ENCODE measurements at places on chromosomes 7 and 10. TPM values are rescaled to one million over a fixed set of nuclear protein-coding genes. Genes with fewer than 3 reads are reported as not detected.

TSPAN13 gene
- total RNA-seq = 8.3 TPM

TAS2R41 gene
- total RNA-seq = 1.3 TPM

KEL gene
- total RNA-seq = 2.4 TPM

METTL2B gene
- total RNA-seq = 13.5 TPM

AGAP9 gene
- total RNA-seq = 9.2 TPM

LRMDA gene
- total RNA-seq = 32.6 TPM

KCND2 gene
- total RNA-seq = under 0.01 TPM

MEOX2 gene
- not detected for total RNA-seq

ZNF804B gene
- total RNA-seq = 0.27 TPM

- no peak for DNase-seq
Observed at GRCh38 chr10:126854726-126855495, 50.3 kb upstream of the DOCK1 start.

- DNase-seq = no peak
Observed at GRCh38 chr7:129041142-129042085, 13.5 kb downstream of the TNPO3 start.

GRCh38 chr10:53209944-53210611 lies 437.5 kb upstream of the MBL2 start:
- DNase-seq = peak; percentile 51

- DNase-seq = no peak
Observed at GRCh38 chr7:75725306-75725705, 13.4 kb downstream of the HIP1 start.

DNA sequence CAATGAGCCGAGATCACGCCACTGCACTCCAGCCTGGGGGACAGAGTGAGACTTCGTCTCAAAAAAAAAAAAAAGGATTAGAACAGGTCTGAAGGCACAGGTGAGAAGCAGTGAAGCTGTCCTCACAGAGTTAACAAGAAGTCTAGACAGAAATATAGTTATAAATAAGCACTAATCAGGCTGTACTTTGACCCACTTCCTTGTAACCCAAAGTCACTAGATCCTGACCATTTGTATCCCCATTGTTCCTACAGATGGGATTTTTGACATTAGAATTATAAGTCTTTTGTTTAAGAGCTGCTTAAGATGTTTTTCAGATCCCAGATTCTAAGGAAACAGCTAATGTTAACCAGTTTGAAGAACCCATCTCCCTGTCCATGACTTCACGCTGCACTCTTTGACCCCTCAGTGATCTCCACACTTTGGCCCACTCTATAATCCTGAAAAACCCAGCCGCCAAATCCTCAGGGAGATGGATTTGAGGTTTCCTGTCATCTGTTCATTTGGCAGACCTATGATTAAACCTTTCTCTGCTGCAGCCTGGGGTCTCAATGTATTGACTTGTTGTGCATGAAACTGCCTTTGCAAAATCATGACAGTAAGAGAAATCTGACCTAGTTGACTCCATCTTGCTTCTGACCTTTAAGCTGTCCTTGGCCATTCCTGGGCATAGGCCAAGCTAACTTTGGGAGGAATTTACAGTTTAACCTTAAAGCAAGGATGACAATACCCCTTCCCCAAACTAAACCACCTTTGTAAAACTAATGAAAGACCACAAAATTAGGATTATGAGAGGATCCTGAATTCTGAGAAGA lies 11.4 kb downstream of the SSMEM1 start:
- DNase-seq = no peak

- DNase-seq = peak; percentile 97
Observed at GRCh38 chr7:604001-604883, 84.6 kb upstream of the PDGFA start.

- no peak for DNase-seq
Observed at GRCh38 chr7:92747041-92747835, 89.1 kb downstream of the CDK6 start.

GRCh38 chr7:150566572-150566971 lies 618 bp upstream of the GIMAP4 start:
- no peak for DNase-seq

DNA sequence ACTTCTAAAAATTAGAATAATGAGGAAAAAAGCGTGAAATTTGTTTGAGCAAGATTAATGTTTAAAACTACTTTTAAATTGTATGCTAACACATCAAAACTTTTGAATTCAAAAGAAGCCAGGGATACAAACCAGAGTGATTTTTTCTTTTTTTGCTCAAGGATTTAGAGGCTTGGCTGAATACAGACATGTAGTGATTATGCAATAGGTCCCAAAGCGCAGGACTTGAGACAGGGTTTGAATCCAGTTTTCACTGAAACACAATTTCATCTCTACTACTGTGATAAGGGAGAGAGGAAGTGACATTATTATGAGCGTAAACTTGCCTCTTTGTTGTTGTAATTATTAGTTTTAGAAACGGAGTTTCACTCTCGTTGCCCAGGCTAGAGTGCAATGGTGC lies 207.3 kb downstream of the ZNF33B start:
- no peak for DNase-seq

DNA sequence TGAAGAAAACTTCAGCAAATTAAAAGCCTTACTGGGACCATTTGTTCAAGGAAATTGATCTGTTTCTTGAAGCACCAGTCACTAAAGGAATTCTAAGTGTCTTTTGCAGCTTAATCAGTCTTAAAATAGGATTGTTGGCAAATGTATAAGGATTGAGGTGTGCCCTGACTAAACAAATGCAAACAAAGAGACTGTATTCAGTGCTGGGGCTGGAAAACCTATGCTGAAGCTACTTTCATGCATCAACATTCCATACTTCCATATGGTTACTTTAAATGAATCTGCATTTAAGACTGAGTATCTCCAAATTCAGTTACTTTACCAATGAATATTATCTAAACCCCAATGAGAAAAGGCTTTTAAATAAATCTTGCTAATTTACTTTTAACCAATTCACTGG lies 183.3 kb downstream of the ELAPOR2 start:
- DNase-seq = no peak

- DNase-seq = peak; percentile 26
Observed at GRCh38 chr7:139854124-139854511, 25.1 kb downstream of the TBXAS1 start.

DNA sequence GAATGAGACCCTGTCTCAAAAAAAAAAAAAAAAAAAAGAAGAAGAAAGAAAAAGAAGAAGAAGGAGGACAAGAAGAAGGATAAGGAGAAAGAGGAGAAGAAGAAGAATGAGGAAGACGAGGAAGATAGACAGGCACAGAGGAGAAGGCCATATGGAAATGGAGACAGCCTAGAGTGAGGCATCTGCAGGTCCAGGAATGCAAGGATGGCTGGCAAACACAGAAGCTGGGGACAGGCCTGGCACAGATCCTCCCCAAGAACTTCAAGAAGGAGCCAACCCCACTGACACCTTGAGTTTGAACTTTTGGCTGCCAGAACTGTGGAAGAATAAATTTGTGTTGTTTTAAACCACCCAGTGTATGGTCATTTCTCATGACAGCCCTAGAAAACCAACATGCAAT lies 38.9 kb downstream of the SPOCK2 start:
- no peak for DNase-seq

DNA sequence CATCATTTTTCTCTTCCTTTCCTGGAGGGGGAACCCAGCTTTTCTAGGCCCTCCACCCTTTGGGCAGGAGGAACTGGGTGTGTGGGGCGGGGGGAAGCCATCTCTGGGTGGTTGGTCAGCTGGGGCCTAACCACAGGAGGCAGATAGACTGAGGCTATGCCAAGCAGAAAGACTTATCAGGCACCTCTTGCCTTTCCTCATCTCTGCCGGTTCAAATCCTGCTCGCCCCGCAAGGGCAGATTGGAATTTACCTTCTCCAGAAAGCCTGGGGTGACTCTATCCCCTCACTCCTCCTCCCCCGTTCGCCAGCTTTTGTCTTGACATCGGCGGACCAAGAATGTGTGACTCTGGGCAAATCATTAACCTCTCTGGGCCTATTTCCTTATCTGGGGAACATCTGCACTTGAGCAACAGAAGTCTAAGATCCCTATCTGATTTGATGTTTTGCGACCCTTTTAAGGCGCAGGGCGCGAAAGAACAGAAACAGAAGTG lies 584 bp upstream of the GARS1 start:
- no peak for DNase-seq

DNA sequence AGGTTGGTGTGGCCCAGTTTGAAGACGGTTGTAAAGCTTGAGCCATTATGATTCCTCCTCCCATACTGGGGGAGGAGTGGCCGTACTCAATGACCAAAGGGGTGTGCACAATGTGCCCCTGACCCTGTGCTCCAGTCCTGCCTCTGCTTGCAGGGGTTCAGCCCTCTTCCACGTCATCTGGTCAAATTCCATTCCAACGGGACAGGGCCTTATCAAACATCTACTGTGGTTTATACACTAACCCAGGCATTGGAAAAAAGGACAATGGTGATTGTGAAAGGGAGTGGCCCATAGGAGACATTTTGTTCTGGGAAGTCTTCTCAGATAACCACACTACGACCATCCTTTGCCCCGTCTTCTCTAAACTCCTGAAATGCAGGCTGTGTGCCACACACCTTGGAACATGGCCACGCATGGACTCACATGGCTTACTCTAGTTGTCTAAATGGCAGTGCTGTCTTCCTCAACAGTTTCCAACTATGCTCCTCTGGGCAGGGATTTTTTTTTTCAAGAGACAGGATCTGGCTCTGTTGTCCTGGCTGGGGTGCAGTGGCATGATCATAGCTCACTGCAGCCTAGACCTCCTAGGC lies 103.0 kb downstream of the JCAD start:
- no peak for DNase-seq
